Breast epithelium (tissue), 4 donors: ENCODE measurements at places on chromosomes 2 and 18.

DNA sequence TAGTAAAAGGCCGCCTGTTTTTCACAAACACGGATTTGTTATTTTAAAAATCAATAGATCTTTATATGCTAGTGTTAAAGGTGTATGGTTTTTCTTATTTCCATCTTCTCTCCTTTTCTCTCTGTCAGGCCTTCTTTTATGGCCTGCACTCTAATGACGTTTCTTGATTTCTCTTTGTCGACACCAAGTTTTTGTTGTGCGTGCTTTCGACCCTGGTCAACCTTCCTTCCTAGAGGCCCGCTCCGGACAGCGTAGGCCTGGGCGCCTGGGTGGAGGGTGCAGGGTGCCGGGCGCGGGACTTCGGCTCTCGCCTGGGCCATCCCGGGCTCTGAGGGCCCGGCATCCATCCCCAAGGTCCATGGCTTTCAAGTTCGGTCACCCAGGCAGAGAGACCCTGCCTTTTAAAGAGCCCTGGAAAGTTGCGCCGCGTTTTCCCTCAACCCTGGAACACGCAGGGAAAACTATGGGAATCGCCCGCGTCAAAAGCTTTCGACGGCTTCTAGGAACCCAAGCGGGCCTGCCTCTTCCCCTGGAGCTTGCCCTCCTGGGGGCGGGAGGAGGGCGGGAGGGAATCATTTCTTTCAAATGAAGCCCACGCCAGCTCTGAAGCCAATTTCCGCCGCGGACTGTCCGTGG is 4.1 kb upstream of the SATB2 start:
- no peak for DNase-seq

DNA sequence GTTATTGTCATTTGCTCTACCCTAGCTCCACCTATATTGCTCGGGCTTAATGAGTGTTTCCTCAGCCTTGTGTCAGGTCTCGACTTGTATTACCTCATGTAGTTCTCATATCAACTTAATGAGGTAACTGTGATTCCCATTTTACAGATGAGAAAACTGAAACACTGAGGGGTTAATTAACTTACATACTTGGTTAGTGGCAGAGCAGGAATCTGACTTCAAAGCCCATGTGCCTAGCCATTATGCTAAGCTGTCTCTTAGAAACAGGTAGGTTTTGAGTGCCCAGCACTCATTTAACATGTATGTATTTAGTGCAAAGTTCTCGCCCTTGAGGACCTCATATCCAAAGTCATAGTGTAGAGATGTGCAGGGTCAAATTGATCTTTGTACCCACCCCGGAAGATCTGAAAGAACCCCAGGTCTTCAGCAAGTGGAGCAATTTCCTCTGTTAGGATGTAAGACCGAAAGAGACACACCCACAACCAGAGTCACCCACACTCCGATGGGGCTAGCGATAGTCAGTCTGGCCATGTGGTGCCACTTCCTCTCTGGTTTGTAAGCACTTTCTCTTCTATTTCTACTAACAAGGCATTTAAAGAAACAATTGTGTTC is 121.0 kb upstream of the SLC39A10 start:
- no peak for DNase-seq

GRCh38 chr2:216635171-216635570 is 2.0 kb downstream of the IGFBP2 start:
- no peak for DNase-seq

GRCh38 chr2:155980941-155981560 is 351.5 kb downstream of the NR4A2 start:
- DNase-seq, result no peak

- DNase-seq, result no peak
Observed at GRCh38 chr18:24397131-24397693, 412 bp downstream of the OSBPL1A start.

GRCh38 chr2:202378662-202379358 is 2.7 kb downstream of the BMPR2 start:
- no peak for DNase-seq

DNA sequence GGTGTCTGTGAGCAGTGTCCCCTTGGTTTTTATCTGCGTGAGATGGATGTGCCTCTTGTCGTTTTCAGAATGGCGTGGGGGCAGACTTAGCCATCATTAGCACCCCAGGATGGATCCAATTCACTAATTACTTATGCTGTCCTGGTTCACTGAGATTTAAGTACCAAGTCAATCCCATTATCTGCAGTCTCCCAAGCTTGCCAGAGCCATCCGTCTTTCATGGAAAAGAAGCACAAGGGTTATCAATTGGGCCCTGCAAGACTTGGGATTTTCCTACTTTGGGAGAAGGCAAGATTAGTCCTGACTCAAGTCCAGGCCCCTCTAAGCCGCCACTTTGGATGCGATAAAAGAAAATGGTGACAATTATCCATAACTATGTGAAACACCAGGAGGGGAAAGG is 404.0 kb downstream of the TMEM182 start:
- no peak for DNase-seq

DNA sequence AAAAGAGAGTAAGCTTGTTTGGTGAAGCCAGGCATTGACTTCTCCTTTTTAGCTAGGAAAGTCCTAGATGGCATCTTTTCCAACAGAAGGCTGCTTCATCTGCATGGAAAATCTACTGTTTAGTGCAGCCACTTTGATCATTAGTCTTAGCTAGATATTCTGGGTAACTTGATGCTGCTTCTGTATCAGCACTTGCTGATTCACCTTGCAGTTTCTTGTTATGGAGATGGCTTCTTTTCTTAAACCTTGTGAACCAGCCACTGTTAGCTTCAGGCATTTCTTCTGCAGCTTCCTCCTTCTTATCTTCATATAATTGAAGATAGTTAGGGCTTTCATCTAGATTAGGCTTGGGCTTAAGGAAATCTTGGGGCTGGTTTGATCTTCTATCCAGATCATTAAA is 639.7 kb downstream of the TDRD15 start:
- DNase-seq, result no peak

- DNase-seq, result peak; percentile 55
Observed at GRCh38 chr18:22169011-22169888, at the start of gene GATA6. TSS of gene GATA6 (plus strand) at chr18:22169589. CDS start at chr18:22171145, 1,556 bp downstream.

DNA sequence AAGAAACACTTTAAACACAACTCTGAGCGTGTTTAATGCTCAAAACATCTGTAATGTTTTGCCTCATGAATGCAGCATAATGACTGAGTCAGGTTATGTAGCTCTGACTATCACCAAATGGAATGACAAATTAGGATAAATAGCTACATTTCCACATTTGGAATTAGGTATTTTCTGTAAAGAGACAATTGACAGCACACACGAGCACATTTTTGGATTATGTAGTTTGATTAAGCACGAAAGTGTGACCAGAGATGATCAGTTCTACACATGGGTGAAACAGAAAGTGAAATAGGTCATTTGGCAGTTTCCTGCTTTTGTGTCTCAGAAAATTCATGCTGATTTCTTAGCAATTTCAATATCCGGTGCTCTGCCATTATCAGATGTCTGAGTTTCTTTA is 29.0 kb downstream of the LPIN1 start:
- no peak for DNase-seq

DNA sequence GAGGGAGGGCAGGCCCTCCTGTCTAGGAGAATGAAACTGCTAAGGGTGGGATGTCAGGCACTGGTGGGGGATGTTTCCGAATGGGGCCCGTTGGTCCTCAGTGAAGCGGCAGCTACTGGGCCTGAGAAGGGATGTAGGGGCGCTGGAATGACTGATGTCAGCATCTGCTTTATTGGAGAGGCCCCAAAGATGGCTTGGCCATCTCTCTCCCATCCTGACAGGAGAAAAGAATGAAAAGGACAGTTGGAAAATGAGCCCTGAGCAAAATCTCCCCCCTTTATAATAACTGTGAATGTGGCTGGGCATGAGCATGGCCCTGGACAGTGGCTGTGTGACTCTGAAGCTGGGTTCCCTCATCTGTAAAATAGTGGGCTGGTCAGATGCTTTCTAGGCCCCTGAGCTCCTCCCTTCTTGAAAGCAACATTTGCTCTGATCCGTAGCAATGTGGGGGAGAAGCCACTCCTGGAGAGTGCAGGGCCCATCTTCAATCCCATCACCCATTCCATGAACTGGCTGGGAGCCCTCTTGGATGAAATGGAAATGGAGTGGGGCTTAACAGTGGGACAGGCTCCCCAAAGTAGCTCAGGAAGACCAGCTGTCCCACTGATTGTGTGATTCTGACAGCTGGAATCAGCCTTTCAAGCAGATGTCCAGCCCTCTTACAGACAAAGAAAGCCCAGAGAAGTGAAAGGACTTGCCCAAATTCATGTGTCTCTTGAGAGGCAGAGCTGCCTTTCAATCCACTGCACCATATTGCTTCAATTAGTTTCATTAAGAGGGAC is 232.7 kb upstream of the SMAD2 start:
- no peak for DNase-seq

DNA sequence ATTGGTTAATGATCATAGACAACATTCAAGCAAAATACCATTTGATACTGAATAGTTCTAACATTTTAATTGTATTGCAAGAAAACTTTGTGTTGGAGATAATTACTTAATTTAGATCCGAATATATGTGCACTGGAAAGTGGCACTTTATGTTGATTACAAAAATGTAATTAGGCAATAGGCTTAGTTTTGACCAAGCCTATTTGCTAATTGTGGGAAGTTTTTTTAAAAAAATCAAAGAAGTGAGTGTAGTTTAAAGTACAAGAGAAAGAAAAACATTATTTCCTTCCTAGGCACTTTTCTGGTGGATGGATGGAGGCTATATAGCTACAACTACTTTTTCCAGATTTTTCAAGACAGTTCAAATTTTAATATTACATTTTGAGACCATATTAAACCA is 18.3 kb upstream of the PELI1 start:
- DNase-seq, result no peak

DNA sequence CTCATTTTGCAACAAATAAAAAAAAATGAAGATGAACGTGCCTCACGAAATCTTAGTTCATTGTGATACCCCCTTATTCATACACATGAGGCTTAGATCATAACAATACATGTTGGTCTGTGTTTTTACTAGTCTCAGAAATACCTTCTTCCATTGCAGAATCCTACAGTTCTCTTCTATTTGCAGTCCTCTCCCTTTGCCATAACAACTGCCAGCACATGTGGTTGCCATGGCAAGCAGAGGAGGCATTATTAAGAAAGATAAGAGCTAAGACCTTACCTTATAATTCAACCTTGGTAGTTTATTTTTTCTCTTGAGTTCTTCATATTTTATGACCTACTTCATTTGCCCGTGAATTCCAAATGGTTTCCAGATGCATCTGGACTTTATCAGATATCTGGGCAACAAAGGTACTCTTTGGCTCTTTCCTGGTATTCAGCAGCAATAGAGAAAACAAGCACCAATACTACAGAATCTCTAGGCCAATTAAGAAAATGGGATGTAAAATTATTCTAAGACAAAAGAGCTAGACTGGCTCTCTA is 524.0 kb downstream of the CMPK2 start:
- DNase-seq, result no peak

DNA sequence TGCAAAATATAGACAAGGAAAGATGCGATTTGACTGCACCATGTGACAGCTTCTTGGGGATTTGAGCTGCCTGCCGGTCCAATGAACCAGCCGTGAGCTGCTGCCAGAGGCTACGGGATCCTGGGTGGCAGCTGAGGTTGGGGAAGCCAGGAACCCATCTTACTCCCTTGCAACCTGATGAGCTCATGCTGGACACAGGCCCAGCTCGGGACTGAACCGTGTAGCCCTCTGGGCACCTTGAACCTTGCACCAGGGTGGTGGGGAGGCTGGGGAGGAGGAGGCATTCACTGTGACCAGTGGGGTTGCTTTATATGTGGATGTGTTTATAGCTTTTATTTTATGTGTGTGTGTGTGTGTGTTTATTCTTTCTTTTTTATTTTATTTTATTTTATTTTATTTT is 9.1 kb downstream of the ALPI start:
- DNase-seq, result no peak

DNA sequence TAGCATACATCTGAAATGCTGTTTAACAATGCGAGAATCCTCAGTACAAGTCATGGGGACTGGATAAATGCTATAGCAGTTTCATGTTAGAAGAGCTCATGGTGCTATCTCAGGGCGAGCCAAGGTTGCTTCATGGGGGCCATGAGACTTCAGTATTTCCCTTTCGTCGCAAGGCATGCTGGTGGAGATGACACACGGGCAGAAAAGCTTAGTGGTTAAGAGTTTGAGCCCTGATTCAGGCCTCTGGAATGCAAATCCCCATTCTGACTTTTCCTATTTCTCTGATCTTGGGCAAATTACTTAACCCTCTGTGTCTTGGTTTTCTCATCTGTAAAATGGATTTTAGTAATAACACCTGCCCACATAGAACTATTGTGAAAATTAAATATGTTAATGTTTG is 57.4 kb upstream of the EPHA4 start:
- DNase-seq, result no peak

DNA sequence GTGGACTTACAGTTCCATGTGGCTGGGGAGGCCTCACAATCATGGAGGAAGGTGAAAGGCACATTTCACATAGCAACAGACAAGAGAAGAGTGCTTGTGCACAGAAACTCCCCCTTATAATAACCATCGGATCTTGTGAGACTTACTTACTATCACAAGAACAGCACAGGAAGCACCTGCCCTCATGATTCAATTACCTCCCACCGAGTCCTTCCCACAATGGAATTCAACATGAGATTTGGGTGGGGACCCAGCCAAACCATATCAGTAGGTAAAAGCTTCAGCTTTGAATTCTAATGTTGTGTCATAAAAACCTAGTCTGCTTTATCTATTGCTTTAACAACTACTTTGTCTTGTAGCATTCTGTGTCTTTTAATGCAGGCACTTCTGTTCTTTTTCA is 140.4 kb upstream of the PIK3C3 start:
- DNase-seq, result no peak

DNA sequence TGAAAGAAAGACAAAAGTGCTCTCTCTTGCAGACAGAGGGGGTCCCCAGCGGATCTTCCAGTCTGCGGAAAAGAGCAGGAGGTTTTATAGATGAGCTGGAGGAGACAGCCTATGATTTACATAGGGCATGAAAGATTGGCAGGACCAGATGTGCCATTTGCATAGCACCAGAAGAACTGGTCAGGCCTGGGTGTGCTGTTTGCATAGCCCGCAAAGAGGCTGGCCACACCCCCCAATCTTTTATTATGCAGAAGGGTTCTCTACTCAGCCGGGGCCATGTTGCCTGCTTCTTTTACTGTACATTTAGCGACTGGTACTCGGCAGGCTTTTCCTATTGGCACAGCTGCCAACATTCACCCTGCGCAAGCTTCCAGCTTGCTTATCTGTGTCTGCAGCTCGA is 317.6 kb downstream of the GALR1 start:
- DNase-seq, result no peak

DNA sequence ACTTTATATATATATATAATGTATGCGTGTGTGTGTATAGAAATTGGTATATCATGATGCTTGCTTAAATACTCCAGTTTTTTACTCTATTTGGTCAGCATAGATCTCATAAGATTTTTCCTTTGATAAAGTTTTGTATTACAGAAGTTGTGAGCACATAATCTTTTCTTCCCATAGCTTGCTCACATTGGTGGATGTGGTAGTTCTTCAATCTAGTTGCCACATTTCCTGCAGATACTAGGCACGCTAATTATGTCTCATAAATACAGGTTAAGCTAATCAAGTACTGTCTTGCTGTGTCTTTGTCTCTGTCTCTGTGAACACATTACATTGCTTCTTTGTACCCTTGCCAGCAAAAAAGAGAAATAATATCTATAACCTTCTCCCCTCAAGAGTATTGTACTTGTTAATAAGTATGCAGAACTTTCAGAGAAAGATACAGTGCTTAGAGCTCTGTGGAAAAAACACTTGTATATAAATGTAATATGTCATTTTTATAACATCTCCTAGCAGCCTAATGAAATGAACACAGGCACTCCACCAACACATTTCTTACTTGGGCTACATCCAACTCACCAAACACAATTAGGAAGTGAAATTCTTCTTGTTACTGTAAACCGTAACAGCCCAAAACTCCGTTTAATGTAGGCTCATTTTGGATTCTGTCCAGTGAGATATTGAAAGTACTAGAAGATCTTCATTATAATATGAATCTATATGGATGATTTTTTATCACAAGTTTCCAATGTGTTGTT is 306.7 kb upstream of the SLC8A1 start:
- no peak for DNase-seq
